Activated CD4-positive, alpha-beta T cell treated with anti-CD3 and anti-CD28 coated beads, Interleukin-2, amount 50 U/mL, for 16 hours (primary cell): ENCODE measurements at places on chromosomes 1 and 21.
A peak's percentile ranks its signal among the peaks of the same experiment; 100 is the strongest.

DNA sequence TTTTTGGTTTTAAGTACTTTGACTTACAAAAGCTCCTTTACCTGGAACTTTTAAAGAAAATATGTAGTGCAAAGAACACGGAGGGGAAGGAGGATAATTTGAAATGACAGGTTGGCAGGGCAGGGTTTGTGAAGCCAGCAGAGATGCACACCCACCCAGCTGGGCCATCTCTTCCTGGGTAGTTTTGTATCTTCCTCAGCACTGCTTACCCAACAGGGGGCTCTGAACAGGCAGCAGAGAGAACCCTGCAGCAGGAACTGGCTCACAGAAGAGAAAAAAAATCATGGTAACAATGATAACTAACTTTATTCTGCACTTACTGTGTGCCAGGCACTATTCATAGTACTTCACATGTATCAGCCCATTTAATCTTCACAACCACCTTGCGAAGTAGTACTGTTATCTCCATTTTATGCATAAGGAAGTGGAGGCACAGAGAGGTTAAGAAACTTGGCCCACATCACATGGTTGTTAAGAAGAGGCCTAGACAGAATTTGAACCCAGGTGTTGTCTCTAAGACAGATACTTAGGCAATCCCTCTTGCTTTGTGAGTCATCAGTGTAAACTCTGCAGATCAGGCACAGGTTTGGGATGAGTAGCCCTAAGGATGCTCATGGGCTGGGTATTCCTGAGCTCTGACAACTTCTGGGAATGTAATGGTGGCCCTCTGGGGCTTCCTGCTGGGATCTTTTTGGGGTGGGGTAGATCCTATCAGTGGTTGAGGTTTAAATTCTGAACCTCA, 60.8 kb downstream of the ELK4 start:
- no peak for DNase-seq

- DNase-seq: no peak
Observed at GRCh38 chr1:39474810-39475209, 16.6 kb upstream of the BMP8A start.

- no peak for DNase-seq
Observed at GRCh38 chr1:240909701-240910457, 297.9 kb upstream of the GREM2 start.

GRCh38 chr1:107963008-107963407, 2.0 kb downstream of the VAV3 start:
- no peak for DNase-seq

- DNase-seq: no peak
Observed at GRCh38 chr21:44917446-44918106, 3.1 kb downstream of the ITGB2 start.

GRCh38 chr21:29501451-29501850, 202.7 kb downstream of the BACH1 start:
- DNase-seq: no peak

- DNase-seq: no peak
Observed at GRCh38 chr1:184827600-184828368, 73.1 kb upstream of the EDEM3 start.

DNA sequence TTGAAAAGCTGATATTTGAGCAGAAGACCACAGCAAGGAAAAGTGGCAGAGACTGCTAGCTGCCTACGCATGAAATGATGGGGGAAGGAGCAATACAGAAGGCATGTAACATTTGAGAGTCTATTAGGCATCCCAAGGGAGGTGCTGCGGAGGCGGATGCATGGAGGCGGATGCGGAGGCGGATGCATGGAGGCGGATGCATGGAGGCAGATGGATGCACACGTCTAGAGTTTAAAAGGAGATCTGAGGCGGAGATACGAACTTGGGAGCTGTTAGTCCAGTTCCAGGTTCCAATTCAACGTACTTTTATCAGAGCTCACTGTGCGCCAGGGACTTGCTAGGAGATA, 744 bp upstream of the DDX20 start:
- peak; percentile 35 for DNase-seq

DNA sequence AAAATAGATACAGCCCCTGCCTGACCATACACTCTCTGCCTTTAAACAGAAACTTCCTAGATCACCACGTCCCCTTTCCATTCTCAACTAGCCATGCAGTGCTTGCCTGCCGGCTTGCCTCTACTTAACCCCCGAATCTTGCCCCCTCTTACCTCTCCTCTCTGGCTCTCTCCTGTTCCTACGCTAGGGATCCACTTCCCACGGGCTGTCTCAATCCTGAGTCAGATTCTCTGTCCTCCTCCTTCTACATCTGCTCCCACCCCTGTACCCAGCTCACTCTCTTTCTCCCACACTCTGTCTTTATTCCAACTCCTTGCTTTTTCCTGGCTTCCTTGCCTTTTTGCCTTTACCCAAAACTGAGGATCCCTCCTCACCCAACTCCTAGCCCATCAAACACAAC, 29.3 kb downstream of the ATF3 start:
- DNase-seq: no peak

DNA sequence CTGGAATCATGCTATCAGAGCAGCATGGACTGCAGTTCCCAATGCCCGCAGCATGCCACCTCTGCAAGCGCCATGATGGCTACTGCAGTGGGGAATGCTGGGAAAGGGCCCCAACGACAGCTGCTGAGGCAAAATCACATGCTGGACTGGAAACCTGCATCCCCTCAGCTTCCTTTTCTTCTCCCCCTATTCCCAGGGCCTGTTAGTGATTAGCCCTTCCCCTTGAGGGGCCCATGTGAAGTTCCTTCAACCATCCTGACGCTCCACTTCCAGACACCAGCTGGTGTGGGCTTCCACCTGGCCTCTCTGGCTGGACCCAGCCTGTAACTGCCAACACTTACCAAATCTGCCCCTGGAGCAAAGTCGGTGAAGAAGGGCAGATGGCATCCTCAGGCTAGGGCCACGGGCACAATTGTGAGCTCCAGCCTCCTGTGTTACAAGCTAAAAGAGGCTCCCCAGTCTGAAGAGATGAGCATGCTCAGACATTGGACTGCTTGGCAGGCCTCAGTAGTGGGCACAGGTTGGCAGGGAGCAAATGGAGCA, 22.1 kb upstream of the SDC3 start:
- DNase-seq: no peak

DNA sequence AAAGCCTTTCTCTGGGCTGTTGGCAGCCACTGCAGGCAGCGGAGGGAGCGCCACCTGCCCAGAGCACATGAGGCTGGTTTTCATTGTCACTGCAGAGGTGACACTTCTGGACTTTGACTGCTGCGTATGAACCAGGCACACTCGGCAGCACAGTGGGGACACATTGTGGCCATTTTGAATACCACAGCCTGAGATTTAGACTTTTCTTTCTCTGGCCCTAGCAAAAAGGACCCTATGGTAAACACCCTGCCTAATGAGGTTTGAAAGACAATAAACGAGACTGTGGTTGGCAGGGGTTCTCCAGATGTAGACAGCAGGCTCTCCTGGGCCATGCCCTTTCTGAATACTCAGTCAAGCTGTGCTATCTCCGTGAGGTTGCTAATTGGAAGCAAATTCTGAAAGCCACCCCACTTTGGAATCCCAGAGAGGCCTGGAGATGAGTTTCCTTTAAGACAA, 12.0 kb upstream of the KCNE2 start:
- peak; percentile 39 for DNase-seq

GRCh38 chr1:96187020-96187419, 534.6 kb upstream of the PTBP2 start:
- no peak for DNase-seq

GRCh38 chr1:248009681-248010080, 3.8 kb upstream of the OR2L5 start:
- no peak for DNase-seq

- no peak for DNase-seq
Observed at GRCh38 chr1:38500891-38501290, 358.7 kb downstream of the RRAGC start.

DNA sequence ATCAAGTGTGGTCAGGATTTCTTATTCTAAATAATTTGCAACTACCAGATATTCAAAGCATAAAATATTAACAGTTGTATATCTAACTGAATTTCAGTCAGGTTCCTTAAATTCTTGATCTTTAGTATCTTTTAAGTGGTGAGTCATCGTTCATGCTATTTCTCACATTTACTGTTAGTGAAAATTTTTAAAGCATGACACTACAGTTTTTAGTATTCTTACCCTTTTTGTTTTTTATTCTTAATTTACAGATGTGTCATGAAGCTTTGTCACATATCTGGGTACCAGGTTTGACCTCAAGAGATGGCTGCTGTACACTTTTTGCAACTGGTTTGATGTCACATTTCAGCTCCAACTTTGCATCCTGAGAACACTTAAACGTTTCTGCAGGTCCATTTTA, 12.7 kb downstream of the AKIRIN1 start:
- DNase-seq: peak; percentile 67

DNA sequence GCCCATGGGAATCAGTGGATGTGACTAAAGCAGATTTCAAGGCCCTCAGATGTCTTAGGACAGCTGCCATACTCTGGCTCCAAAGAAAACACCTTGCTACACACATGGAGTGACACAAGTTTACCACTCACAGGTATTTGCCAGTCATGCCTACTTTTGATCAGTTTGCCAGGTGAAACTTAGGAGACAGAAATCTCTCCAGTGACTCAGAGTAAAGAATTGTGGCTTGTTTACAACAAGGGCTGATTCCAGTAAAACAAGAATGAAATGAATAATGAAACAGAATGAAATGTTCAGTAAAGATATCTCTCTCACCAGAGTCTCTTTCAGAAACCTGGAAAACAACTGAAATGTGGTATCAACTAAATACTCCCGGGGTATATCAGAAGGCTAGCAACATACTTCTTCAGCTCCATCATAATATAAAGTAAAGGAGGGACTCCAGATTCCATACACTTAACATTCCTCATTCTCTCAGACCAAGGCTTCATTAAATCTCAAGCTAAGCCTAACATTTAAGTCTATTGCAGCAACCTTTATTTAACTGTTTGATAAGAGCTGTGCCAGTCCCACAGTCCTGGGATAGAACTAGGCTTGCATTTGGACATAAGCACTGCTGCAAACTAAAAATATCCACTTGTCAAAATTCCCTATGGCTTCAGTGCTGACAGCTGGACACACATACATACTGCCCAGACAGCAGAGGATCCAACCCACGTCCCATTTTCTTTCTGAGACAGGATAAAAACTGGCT, 143.3 kb downstream of the SIPA1L2 start:
- no peak for DNase-seq

DNA sequence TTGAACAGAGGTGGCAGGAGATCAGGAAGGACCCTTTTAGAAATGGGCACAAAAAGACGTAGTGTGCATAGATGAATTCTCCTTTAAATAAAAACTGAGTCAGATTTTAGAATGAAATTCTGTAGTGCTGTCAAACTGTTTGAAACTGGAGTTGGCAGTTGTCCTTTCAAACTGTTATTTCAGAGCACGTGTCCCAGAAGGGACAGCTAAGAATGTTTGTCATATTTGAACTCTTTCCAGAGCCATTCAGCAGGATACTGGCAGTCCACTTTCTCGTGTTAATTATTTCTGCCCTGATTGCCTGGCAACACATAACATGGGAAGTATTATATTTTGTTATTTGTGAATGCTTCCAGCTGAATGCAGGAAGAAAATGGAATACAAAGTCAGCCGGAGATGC, 212.3 kb upstream of the DPYD start:
- DNase-seq: no peak

DNA sequence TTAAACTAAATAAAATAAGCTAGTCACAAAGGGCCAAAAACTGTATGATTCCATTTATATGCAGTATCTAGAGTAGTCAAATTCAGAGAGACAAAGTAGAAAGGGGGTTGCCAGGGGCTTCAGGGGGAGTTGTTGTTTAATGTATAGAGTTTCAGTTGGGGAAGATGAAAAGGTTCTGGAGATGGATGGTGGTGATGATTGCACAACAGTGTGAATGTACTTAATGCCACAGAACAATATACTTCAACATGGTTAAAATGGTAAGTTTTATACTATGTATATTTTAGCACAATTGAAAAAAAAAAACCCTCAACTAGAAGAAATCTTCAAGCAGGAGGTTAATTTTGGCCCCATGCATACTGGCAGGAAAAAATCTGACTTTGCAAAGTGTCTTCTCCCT, 24.3 kb downstream of the VAV3 start:
- no peak for DNase-seq

- DNase-seq: no peak
Observed at GRCh38 chr1:145837656-145838055, 7.8 kb upstream of the NUDT17 start.

DNA sequence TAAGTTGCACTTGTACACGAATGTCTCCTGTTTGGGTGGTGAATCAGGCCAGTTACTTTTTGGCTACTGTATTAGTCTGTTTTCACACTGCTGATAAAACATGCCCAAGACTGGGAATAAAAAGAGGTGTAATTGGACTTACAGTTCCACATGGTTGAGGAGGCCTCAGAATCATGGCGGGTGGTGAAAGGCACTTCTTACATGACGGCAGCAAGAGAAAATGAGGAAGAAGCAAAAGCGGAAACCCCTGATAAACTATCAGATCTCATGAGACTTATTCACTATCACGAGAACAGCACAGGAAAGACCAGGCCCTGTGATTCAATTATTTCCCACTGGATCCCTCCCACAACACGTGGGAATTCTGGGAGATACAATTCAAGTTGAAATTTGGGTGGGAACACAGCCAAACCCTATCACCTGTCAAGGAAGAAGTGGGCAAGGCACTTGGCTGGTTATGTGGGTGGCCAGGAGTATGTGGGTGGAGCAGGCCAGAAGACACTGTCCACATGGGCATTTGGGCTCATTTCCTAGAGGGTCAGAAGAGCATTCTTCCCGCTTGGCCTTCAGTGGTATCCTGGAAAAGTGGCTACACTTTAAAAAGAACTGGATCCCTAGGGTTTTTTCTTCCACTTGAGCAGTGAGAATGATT, 228.8 kb downstream of the HHAT start:
- DNase-seq: no peak

- DNase-seq: no peak
Observed at GRCh38 chr1:244328476-244328875, 123.2 kb downstream of the ADSS2 start.

GRCh38 chr21:32753818-32754585, 17.6 kb downstream of the PAXBP1 start:
- no peak for DNase-seq

DNA sequence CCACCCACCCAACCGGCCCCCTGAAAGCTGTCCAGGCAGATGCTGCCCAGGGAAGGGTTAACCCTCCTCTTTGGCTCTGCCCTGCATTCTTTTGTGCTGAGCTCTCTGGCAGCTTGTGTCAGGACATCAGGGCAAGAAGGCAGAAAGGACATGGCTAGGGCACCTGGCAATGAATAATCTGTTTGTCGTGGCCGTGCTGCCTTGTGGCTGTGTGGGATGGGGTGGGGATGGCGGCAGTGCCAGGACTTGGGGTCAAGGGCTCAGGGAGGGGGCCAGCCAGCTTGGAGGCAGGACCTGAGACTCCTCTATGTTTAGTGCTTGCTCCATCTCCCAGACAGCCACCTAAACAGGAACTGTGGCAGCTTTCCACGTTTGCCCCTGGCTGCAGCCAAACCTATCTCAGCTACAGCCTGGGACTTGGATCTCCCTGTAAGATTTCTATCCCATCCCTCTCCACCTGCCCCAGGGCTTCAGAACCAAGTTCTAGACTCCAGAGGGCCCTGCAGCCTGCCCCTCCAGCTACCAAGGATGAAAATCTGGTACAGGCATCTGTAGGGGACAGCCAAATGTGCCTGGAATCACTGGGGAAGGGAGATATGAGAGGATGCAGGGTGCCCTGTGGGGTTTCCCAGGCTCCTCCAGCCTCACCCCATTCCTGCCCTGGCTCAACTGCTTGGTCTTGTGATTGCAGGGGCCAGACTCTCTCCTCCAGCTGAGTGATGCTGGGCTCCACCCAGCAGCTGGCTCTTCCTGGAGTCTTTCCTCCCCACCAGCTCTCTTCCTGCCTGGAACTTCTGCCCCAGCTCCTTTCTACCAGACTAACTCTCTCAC, 9.6 kb upstream of the GPR37L1 start:
- no peak for DNase-seq
